BJ (cell line): ENCODE measurements at places on chromosomes 12 and 14.

- DNase-seq: no peak
Measured at GRCh38 chr12:48265777-48266176, 62.7 kb upstream of the OR10AD1 start.

DNA sequence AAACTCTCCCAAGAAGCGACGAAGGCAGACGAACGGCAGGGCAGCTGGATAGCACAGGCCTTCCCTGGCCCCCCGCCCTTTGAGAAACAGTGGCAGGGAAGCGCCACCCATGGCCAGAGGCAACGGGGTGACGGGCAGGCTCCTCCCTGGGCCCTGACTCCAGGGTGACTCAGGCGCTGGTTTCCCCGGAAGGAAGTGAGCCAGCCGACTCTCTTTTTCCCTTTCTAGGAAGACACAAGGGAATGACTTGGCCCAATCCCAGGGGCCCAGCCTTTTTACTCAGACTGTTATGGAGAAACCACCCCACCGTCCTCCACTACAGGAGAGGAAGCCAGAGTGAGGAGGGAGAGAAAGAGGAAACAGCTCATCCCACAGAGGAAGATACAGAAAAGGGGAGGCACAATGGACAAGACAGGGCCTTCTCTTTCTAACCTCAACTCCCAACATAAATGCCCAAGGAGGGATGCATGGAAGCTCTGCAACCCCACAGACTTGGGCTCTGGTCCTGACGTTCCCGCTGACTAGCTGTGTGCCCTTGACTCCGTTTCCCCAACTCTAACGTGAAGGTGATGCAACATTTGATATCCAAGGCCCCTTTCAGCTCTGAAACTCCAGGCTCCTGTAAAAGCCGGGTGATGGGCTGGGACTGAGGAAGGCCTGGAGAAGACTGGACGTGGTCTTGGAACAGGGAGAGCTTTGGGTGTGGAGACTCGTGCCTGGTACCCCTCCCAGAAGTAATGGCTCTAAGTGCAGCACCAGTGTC lies 27.9 kb downstream of the ACTN1 start:
- DNase-seq: peak; percentile 76

GRCh38 chr12:120286768-120287490 lies 4.8 kb downstream of the RNU4-2 start:
- DNase-seq: no peak

- DNase-seq: no peak
Measured at GRCh38 chr12:98456576-98457573, 58.5 kb upstream of the TMPO start.

DNA sequence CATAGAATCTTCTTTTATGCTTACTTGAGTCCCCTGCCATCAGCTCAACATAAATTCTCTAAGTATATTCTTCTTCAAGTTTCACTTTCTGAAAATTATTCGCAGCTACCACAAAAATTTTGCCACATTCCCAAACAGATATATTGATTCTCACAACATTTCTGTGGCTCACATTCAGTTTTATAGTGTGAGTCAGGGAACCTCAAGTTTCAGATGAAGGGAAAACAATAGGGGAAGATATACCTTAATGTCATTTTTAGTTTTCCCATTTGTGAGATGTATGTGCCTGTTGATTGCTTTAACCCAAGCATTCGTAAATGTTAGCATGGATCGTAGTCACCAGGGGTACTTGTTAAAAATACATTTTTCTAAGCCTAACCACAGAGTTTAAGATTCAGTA lies 465.8 kb downstream of the CCER1 start:
- no peak for DNase-seq

- no peak for DNase-seq
Measured at GRCh38 chr12:27309293-27309994, 23.2 kb upstream of the BMAL2 start.

DNA sequence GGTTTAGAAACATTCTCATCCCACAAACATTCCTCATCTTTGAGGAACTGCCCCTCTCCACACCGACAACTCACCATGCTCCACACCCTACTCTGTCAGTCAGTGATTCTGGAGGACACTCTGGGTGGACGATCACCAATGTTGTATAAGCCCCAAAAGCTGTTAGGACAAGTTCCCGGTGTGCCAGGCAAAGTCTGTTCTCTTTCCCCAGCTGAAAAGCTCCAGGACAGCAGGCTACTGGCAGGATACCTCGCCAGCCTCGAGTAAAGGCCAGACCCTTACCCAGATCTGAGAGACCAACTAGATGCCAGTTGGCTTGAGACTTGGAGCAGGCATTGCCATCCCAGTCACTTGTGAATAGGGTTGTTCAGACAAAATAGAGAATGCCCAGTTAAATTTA lies 12.0 kb downstream of the KRT5 start:
- no peak for DNase-seq

GRCh38 chr14:58501214-58501816 lies 73.8 kb downstream of the KIAA0586 start:
- DNase-seq: peak; percentile 27

DNA sequence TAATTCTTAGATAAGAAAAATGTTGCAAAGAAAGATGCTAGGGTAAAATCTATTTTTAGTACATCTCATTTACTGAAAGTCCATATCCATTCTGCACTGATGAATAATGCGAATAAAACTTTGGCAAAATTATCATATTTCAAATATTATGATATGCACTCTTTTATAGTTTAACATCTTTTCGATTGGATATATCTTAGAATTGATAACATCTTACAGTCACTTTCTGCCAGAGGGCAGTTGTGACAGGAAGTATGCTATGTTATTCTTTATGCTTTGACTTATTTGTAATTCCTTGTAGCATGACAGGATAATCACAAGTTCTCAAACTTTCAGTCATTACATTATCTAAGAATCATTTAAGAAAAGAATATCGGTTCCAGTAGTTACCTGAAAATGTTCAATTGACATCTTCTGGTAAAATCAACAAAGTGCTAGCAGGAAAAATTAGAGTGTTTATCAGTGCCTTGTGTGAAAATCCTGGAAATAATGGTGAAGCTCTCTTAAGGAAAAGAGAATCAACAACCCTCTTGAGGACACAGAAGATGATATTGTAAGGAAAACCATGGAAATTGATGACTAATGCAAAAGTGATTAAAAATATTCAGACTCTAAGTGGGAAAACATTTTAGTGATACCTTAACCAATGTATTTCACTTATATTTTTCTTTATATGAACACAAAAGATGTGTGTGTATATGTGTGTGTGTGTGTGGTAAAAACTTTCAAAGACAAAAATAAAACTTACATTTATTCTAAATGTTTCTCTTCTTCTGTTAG lies 95.5 kb downstream of the SLC6A15 start:
- DNase-seq: no peak

GRCh38 chr12:115771065-115771464 lies 506.4 kb downstream of the MED13L start:
- DNase-seq: no peak

DNA sequence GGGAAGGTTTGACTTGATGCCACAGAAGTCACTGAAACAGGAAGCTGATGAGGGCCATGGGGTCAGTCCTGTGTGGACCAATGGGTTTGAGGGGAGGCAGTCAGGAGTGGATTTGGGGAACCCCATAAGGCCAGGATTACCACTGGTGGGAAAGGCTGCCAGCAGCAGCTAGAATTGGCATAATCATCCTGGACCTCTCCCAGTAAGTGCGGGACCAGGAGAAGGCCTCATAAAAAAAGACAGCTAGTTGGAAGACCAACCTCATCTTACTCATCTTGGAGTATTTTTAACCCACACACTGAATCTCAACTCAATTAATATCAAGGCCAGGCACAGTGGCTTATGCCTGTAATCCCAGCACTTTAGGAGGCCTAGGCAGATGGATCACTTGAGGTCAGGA lies 22.7 kb downstream of the TBX3 start:
- no peak for DNase-seq

GRCh38 chr14:74364271-74364880 lies 16.1 kb downstream of the VRTN start:
- DNase-seq: no peak

DNA sequence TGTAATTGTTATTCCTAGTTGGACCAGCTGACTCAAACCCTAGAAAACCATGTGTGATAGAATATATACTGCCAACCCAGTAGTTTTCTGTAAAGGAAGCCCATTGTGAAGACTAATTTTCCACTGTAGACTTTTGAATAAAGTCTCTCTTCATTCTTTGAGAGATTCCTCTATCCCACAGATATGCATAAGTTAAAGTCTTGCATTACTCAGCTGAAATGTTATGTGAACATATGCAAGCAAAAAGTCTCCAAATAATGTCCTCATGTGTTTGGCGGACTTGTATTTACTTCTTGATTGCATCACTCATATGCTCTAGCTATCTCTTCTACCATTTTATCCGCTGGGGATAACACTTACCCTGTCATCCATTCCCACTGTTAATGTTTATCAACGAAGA lies 35.1 kb upstream of the OTOGL start:
- no peak for DNase-seq

DNA sequence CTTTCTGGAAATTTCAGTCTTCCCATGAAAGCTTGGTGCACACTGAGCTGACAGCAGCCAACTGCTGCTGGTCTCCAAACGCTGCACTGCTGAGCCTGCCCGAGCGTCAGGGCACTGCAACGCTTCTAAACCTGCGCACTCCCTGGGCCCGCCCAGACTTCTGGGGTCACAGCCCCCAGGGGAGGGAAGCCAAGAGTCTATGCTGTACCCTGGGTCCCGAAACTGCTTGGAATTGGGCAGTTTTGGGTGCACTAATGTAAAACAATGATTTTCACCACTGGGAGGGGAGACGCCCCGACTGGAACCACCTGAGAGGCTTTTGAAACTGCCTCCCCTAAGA lies 32.0 kb downstream of the CCDC92 start:
- DNase-seq: no peak

GRCh38 chr12:116373572-116374206 lies 96.2 kb upstream of the MED13L start:
- no peak for DNase-seq

DNA sequence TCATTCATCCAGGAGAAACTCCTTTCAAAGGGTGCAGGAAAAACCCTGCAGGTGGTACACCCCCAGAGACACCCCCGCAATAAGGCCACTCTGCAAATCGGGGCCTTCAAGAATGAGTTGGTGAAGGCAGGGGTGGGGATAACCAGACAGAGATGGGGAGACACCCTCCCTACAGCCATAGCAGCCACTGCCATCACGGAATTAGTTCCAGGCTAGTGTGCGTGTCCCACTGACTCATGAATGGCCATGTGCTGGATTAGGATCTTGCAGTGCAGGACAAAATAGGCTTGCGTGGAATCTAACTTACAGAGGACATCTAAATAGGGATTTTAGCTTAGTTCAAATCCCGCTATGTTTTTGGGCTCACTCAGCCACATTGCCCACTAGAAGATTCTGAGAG lies 37.8 kb downstream of the SPRING1 start:
- DNase-seq: no peak

- DNase-seq: no peak
Measured at GRCh38 chr14:32471181-32471580, 142.1 kb downstream of the AKAP6 start.

- DNase-seq: no peak
Measured at GRCh38 chr14:106277503-106277902, 751.1 kb downstream of the TMEM121 start.

GRCh38 chr14:56297449-56297848 lies 179.2 kb downstream of the PELI2 start:
- no peak for DNase-seq

DNA sequence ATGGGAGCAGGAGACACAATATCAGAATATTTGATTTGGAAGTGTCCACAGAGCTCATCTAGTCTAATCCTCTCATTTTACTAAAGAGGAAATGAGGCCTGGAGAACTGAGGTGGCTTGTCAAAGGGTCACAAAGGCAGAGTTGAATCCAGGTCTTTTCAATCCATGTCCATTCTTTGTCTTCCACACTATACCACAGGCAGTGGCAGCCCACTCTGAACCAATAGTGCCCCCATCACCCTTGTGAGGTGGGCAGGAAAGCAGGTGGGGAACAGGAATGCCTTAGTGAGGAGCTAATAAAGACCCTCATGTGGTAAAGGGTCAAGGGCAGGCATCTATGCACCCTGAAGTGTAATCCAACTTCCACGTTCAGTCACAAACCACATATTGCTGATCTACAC lies 134.8 kb upstream of the EGLN3 start:
- no peak for DNase-seq

DNA sequence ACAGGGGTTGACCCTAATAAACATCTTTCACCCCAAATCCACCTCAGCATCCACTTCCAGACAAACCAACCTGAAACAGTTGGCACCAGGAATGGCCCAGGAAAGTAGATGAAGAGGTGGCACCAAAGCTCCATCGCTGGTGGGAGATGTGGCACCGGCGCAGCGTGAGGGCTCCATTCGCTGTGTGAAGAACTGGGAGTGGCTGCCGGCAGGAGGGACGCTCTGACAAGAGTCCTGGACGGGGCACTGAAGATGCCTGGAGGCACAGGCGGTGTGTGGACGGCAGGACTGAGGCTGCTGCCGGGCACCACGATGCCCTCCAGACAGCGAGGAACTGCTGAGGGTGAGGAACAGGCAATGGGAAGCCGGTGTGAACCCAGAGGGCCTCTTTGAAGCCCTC lies 29.3 kb downstream of the DIO3 start:
- DNase-seq: no peak

DNA sequence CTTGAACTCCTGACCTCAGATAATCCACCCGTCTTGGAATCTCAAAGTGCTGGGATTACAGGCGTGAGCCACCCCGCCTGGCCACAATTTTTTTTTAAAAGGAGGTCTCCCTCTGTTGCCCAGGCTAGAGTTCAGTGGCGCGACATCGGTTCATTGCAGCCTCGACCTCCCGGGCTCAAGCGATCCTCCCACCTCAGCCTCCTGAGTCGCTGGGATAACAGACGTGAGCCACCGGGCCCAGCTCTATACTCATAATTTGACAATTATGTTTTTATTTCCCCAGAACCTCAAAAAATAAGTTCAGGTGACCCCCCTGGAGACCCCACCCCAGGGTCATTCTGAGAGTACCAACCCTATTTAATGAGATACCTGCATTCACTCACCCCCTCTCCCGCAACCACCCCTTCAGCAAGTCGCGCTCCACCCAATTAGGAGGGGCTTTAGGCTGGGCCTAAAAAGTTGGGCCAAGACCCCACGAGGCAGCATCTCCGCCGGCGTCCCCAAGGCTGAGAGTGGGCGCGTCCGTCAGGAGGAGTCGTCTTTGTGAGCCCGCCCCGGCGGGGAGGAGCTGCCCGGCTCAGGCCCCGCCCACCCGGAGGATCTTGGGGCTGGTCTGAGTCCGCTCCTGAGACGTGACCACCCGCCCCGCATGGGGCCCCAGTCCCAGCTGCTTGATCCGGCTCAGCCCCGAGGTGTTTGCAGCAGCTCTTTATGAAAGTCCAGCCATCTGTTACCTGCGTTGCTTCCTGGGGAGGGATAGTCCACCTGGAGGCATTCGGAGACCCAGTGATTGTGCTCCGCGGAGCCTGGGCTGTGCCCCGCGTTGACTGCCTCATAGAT lies at the start of gene ANKRD33:
Gene ANKRD33 (plus strand): TSS at position 628 of the 840 bp plus-strand sequence. CDS start 84 bp downstream, at position 712.
- DNase-seq: no peak

DNA sequence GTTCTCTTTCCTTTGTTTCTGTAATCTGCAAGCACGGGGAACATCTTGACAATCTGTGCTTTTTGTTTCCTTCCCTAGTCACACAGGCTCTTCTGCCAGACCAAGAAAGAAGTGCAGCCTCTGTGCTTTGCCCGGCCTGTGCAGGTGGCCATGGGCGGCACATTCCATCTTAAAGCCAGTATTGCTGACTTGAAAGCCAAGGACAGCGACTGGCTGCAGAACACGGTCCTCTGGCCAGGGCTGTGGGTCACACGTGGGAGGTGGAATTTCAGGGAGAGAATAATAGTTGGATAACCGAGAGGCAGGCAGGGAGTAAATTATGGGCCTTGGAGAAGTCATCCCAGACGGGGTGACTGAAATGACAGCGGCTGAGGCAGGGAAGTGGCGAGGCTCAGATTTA lies 24.8 kb downstream of the FNTB start:
- DNase-seq: no peak

- DNase-seq: no peak
Measured at GRCh38 chr12:38155526-38156496, 160.8 kb upstream of the ALG10B start.
